ENCODE measurements at places on chromosomes 1 and 21. TPM values are rescaled to one million over a fixed set of nuclear protein-coding genes. Genes with fewer than 3 reads are reported as not detected.

The OR2T29 gene
- polyA plus RNA-seq = not detected

The WNT4 gene
- polyA plus RNA-seq = 0.92 TPM

DNA sequence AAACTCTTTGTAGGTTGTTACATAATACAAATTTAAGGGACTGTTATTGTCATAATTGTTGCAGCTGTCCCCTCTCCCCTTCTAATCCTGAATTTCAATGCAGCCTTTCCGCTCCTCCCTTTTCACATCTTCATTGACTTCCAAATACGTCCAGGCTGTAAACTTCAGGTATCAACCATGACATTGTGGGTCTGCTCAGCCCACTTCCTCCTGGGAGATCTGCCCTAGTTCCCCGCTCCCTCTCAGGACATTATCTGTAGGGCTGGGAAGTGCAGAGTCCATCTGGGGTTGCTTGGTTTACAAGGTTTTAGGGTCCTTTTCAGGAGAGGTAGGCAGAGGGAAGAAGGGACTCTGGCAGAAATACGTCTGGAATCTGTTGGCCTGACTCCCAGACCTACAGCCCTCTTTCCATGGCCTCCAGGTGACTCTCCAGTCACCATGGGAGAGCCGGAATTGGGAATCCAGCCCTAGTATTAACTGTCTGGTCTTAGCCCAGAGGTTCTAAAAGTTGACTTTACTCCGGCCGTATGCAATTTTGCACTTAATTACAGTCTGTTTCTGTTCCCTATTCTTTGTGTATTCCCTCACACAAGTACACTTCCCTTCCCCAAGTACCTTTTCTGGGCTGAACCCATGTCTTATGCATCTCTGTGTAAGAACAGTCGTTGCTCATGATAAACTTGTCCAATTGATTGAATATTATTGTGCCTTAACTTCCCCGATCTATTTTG lies 4.7 kb upstream of the DENND2D start:
- no peak overlapping the region for H3K27ac ChIP-seq
- no peak for DNase-seq
- H3K36me3 ChIP-seq = no peaks in the 10 kb centered on the region
- H3K4me3 ChIP-seq = no peak overlapping the region

DNA sequence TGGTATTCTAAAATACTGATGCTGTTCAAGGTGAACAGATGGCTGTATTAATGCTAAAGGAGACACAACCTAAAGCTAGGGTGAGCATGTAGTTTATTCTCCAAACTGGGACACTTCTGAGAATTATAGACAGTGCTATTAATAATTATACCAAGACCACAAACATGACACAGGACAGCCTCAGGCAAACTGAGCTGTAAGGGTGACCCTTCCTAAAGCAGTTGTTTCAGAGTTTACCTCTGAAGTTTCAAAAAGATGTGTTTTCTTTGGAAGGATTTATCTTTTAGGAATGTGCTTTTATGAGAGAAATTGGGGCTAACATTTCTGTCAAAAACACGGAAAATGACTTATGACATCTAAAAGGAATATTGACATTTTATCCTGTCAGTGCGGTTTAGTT lies 68.8 kb downstream of the RPS6KC1 start:
- H3K27me3 ChIP-seq = no peaks in the 10 kb centered on the region
- H3K36me3 ChIP-seq = no peaks in the 10 kb centered on the region
- no peak overlapping the region for H3K4me3 ChIP-seq
- no peak for DNase-seq
- H3K27ac ChIP-seq = no peak overlapping the region
- no peaks in the 10 kb centered on the region for H3K4me1 ChIP-seq

GRCh38 chr21:46368533-46369285 lies 44.8 kb downstream of the PCNT start:
- no peak overlapping the region for H3K4me3 ChIP-seq
- no peak for DNase-seq
- no peaks in the 10 kb centered on the region for H3K27me3 ChIP-seq
- H3K27ac ChIP-seq = no peak overlapping the region

- peak overlapping the region; percentile 80 for H3K27ac ChIP-seq
- no peaks in the 10 kb centered on the region for H3K27me3 ChIP-seq
- DNase-seq = peak; percentile 99
- no peaks in the 10 kb centered on the region for H3K36me3 ChIP-seq
- no peak overlapping the region for H3K4me3 ChIP-seq
These were observed 38.8 kb upstream of the SRSF10 start for GRCh38 chr1:24018611-24019580.

DNA sequence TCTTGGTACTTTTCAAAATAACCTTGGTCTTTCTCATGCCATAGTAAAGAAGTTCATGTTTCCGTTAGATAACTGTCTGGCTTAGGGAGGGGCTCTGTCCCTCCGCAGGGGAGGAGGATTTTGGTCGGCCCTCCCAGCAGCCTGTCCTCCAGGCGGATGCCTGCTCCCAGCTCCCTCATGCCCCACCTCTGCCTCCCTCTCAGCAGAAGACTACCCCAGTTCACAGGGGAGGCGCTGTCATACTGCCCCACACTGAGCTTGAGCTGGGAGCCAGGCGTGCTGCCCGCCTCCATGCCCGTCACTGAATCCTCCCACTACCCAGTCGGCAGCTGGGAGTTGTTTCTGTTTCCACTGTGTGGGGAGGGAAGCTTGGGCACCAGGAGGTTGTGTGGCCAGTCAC lies 127.3 kb downstream of the CAMTA1 start:
- H3K4me3 ChIP-seq = no peak overlapping the region
- H3K4me1 ChIP-seq = no peaks in the 10 kb centered on the region
- peaks cover 66% of the 10 kb centered on the region for H3K27me3 ChIP-seq
- H3K27ac ChIP-seq = no peak overlapping the region
- no peaks in the 10 kb centered on the region for H3K36me3 ChIP-seq
- DNase-seq = no peak
